ENCODE measurements at places on chromosomes 1 and 21.
A peak's percentile ranks its signal among the peaks of the same experiment; 100 is the strongest.

- peak; percentile 27 for DNase-seq
- no peaks in the 10 kb centered on the region for H3K27me3 ChIP-seq
- no peaks in the 10 kb centered on the region for H3K36me3 ChIP-seq
Observed at GRCh38 chr1:89523572-89524368, 859 bp upstream of the LRRC8B start.

DNA sequence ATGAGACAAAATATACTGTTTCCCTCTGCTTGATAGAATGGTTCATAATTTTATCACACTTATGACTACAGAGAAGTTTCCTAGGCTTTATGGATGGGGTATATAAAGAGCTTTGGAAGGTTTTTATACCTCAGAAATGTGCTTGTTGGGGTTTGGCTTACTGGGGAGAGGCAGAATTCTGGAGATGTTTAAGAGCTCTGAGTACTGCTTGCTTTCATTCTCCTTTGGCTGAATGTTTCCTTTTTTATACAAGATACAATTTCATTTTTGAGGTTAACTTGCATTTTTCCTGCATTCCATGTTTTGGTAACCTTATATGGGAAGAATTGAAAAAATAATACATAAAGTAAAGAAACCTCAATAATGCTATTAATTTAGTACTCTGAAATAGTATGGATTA lies 157.7 kb upstream of the COL11A1 start:
- H3K27ac ChIP-seq = no peak overlapping the region

DNA sequence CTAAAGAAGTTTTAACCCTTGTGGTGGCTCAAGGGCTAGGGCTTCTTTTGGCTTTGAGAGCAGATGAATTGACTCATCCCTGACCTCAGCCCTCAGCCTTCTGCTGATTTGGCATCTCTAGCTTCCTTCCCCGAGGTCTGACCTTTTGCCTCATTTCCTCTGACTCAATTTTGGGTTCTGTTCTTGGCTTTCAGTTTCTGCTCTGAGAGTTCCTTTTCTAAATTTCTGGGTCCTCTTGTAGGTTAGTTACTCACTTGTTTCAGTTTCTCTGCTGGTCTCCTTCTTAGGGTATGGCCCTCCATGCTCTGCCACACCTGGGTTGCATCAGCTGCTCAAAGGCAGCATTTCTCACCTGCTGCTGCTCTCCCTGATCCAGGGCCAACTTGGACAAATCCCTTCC lies 19.4 kb downstream of the PDE4B start:
- H3K36me3 ChIP-seq = no peaks in the 10 kb centered on the region
- H3K27ac ChIP-seq = peak overlapping the region; percentile 68
- H3K4me1 ChIP-seq = peaks cover 12% of the 10 kb centered on the region
- peak; percentile 83 for DNase-seq

- DNase-seq = no peak
- H3K36me3 ChIP-seq = peaks cover 56% of the 10 kb centered on the region
- H3K4me3 ChIP-seq = no peak overlapping the region
- no peaks in the 10 kb centered on the region for H3K27me3 ChIP-seq
- H3K4me1 ChIP-seq = peaks cover 8% of the 10 kb centered on the region
- no peak overlapping the region for H3K27ac ChIP-seq
Observed at GRCh38 chr21:44054710-44055109, 42.6 kb downstream of the TRAPPC10 start.

- H3K27ac ChIP-seq = peak overlapping the region; percentile 88
- DNase-seq = peak; percentile 29
- peaks cover 16% of the 10 kb centered on the region for H3K4me1 ChIP-seq
- peaks cover 79% of the 10 kb centered on the region for H3K36me3 ChIP-seq
- H3K4me3 ChIP-seq = peak overlapping the region; percentile 88
- no peaks in the 10 kb centered on the region for H3K27me3 ChIP-seq
Observed at GRCh38 chr1:39573736-39574624, 2.6 kb downstream of the PABPC4 start.

GRCh38 chr1:240577095-240577494 lies 34.9 kb downstream of the GREM2 start:
- no peaks in the 10 kb centered on the region for H3K27me3 ChIP-seq
- no peak for DNase-seq
- peaks cover 8% of the 10 kb centered on the region for H3K4me1 ChIP-seq
- H3K27ac ChIP-seq = no peak overlapping the region

DNA sequence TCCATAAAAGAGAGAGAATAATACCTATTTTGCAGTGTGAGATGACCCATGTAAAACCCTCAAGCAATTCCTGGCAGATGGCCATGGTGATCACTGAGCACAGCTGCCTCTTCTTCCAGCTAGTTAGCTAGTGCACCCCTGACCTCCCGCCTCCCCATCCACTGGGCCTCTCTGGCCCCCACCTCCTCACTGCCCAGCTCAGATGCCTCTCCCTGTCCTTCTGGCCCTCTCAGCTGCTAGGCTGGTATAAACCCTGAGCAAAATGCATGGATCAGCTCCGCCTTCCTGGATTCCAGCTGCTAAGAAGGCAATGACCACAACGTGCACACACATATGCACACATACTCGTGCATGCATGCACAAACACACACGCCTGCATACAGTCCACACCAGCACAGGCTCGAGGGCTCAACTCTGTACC lies 117.2 kb downstream of the DMRTB1 start:
- no peak for DNase-seq
- H3K27me3 ChIP-seq = no peaks in the 10 kb centered on the region
- H3K27ac ChIP-seq = no peak overlapping the region
- no peak overlapping the region for H3K4me3 ChIP-seq
- no peaks in the 10 kb centered on the region for H3K36me3 ChIP-seq

Measured in MCF 10A (cell line).